Activated CD4-positive, alpha-beta T cell treated with anti-CD3 and anti-CD28 coated beads, Interleukin-2, amount 10 ng/mL, durations not matched to agents 24 days and 14 days (primary cell): ENCODE measurements at places on chromosomes 11 and 22.

GRCh38 chr11:47067401-47067800 lies 109.3 kb downstream of the ARFGAP2 start:
- DNase-seq: no peak

DNA sequence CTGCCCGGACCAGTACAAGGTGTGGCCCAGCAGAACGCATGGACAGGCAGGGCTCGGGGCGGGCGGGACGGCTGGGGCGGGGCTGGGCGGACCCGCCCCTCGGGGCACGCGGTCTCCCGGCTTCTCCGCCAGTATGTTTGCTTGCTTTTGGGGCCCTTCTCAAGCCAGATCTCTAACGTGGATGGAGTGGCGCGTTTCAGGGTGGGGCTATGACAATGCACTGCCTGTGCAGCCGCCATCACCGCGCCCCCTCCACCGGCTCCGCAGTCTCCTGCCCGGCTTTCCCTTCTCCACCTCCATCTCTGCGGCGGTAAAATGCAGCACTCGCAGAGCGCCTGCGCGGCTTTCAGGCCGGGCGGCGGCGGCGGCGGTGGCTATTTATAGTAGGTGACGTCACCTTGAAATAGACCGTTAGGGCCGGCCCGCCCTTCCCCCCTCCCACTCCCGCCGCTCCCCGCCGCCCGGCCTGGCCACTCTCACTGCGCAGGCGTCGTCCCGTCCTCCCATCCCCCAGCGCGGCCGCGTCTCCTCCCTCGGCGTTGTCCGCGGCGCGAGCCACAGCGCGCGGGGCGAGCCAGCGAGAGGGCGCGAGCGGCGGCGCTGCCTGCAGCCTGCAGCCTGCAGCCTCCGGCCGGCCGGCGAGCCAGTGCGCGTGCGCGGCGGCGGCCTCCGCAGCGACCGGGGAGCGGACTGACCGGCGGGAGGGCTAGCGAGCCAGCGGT lies at the start of gene YWHAH:
Gene YWHAH (plus strand): TSS at position 558 of the 722 bp plus-strand sequence. CDS start 199 bp downstream, outside the sequence.
- DNase-seq: peak; percentile 96

DNA sequence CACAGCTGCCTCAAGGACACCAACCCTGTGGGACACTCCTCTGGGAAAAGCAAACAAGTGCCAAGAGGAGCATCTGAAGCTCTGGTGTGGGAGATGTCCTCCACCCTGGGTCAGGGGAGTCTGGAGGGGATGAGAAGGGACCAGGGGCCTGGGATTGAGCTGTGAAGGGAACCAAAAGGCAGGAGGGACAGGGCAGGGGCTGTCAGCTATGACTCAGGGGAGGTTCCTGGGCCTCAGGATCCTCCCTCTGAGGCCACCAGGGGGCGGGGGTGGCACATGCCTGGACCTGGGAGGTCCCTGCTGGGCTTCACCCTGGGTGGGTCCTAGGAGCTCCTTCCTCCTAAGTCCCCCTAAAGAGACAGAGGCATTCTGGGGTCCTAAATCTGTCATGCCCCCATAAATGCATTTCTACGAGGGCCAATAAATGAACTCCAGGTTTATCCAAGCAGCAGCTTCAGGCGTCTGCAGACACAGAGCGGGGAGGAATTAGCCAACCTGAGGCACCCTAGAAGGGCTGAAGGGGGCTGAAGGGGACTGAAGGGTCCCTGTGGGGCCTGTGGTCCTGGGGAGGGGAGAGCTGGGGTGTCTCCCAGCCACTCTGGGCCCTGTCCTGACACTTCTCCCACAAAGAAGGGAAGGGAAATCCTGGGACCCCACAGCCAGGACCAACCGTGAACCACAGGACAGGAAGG lies 31.9 kb upstream of the IGLL5 start:
- DNase-seq: peak; percentile 82

GRCh38 chr22:32887324-32887980 lies 85.9 kb downstream of the TIMP3 start:
- DNase-seq: no peak

DNA sequence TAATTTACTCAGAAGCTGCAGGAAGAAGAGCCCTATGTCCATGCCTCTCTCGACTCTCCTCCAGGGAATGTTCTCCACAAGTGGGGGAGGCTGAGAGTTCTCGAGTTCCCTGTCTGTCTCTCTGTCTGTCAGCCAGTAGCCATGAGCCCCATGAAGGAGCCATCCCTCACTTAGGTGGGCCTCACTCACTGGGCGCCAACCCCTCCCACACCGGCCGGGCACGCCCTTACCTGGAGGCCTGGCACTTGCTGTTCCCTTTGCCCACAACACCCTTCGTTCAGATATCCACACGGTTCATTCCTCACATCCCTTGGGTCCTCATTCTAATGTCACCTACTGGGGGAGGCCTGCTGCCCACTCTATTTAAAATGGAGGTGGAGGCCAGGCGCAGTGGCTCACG lies 14.2 kb upstream of the IL10RA start:
- no peak for DNase-seq

DNA sequence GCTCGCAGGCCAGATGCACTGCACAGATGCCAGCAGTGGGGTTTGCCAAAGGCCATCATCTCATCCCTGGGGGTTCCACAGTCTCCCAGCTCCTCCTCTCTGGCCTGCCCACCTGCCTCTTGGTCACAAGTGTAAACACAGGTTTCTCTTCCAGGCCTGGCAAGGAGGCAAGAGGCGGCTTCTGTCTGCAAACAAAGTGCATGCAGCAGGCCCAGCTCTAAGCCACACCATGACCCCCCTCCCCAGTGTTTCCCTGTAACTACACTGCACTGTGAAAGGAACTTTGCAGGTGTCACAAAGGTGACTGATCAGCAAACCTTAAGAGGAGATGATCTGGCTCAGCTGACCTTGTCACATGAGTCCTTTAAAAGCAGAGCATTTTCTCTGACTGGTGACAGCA lies 26.2 kb upstream of the SHISAL1 start:
- DNase-seq: no peak

GRCh38 chr11:1336836-1337646 lies 27.6 kb upstream of the TOLLIP start:
- DNase-seq: peak; percentile 81

DNA sequence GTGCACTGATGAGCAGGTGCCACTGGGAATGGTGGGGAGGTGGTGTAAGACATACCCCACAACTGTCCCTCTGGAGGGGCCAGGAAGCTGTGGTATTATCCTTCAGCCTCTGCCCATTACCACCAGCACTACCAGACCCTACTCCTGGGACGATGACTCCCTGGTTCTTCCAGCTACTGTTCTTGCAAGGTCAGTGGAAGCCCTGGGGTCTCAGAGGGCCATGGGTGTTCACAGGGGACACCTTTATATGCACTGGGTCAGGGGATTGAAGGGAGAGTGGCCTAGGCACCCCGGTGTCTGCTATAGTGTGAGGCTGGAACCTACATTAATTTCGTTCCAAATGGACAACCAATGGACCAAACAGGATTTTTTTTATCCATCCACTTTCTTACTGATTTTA lies 102.1 kb downstream of the RPS6KA4 start:
- no peak for DNase-seq

- no peak for DNase-seq
Measured at GRCh38 chr11:85806876-85807275, 4.1 kb downstream of the SYTL2 start.

DNA sequence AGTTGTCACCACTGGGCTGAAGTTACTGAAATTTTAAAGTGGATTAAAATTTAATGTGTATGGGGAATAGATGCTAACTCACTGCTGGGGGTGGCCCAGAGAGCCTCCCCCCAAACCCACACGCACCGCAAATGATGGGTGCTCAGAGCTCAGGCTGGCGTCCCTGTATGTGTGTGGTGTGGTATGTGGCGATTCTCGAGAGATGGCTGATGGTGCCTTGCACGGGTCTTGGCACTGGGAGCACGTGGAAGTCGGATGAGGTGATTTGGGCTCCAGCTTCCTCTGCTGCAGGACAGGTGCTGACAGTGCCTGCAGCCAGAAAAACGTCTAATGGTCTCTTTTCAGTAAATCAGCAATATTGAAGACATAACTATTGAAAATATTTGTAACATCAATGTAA lies 1473.3 kb downstream of the TBC1D22A start:
- no peak for DNase-seq

DNA sequence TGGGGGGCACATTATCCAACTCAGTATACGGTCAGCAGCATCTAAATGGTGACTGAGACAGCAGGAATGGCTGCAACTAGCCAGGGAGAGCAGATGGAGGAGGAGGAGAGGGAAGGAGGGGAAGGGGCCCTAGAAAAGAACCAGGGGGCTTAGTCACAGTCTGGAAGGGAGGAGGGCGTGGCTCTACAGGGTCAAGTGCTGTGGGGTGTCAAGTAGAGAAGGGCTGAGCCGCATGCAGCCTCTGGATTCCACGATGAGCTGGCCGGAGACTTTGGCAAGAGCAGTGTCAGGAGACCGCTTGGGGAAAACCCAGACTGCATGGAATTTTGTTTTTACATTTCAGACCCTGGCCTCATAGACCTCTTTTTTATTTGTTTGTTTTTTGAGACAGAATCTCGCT lies 25.8 kb upstream of the PPFIA1 start:
- no peak for DNase-seq

DNA sequence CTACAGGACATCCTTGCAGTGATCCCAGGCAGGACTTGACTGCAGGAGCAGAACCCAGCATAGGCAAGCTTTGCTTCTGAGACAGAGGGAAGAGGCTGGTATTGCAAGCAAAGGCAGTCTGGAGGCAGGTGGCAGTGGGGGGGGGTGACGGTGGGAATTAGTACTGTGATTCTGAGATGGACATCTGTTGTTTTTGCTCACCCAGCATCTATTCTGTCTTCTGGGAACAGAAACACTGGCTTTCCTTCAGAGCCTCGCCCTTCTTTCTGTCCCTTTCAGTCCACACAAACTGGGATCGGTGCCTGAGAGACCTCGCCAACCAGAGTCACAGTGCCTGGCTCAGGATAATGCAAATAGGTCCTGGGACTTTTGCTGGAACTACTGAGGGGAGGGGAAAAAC lies 31.2 kb upstream of the RASL10A start:
- DNase-seq: no peak

- peak; percentile 20 for DNase-seq
Measured at GRCh38 chr11:131696690-131697089, 326.3 kb downstream of the NTM start.

- no peak for DNase-seq
Measured at GRCh38 chr22:31945443-31945855, 1.1 kb downstream of the YWHAH start.

GRCh38 chr11:101202614-101203013 lies 73.0 kb upstream of the PGR start:
- DNase-seq: no peak

DNA sequence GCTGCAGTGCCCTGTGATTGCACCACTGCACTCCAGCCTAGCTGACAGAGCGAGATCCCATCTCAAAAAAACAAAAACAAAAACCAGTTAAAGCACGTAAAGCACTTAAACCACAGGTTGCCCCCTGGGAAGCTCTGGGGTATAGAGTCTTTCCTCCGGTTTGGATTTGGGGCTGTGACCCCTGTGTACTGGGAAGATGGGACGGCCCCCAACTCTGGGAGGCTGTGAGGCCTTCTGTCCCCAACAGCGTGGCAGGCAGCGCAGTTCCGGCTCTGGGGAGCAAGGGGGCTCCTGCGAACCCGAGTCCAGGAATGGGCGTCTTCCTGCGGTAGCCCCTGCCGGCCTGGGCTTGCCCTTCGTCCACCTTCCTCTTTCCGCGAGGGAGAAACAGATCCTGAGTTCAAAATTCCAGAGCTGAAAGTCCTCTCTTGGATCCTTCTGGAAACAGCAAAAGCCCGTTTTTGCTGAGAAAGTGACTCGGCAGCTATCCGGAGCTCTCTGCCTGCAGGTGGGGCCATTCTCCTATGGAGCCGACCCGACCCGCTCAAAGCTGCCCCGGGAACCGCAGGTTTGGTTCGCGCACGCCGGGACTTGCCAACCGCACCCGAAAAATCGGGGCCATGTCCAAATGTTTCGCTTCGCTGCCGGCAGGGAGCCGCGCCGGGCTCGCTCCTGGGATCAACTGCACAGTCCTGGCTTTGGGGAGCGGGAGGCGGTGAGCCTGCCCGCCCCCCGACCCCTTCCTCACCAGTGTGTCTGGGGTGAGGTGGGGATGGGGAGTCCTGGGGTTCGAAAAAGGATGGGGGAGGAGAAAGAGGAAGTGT lies 36.3 kb upstream of the POLA2 start:
- DNase-seq: peak; percentile 87

GRCh38 chr11:96188243-96189006 lies 154.6 kb downstream of the MAML2 start:
- peak; percentile 74 for DNase-seq

DNA sequence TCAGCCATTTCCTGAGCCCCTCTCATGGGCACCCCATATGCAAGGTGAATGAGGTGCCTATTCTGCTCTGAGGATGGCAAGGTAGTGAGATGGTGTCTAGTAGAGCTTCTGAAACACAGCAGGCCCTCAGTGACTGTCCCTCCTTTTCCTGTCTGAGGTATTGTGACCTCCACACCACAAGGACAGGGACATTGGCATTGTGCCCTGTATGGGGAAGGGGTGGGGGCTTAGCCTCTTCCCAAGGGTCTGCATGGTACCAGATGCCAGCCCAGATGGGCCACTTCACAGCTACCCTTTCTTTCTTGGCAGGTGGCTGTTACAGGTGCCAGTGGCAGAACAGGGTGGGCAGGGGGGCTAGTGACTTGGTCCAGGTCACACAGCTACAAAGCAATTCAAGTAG lies 78.8 kb downstream of the CABIN1 start:
- DNase-seq: no peak
